ENCODE measurements at places on chromosomes 2 and 18. TPM values are rescaled to one million over a fixed set of nuclear protein-coding genes. Genes with fewer than 3 reads are reported as not detected.

DNA sequence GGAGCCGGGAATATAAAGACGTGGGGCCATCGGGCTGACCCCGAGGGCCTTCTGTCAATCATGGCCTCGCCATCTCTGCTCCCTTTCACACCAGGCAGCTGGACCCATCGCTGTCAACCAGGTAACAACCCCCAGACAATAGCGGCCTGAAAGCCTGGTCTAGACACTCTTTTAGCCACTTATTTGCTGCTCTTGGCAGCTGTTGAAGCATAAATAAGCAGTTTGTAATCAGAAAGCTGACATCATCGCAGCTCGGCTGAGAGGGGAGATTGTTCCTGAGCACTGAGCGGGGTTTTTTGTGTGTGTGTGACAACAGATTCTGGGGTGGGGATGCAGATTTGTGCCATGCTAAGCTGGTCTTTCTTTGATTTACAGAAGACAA, 423.6 kb upstream of the POU3F3 start:
- DNase-seq: no peak

DNA sequence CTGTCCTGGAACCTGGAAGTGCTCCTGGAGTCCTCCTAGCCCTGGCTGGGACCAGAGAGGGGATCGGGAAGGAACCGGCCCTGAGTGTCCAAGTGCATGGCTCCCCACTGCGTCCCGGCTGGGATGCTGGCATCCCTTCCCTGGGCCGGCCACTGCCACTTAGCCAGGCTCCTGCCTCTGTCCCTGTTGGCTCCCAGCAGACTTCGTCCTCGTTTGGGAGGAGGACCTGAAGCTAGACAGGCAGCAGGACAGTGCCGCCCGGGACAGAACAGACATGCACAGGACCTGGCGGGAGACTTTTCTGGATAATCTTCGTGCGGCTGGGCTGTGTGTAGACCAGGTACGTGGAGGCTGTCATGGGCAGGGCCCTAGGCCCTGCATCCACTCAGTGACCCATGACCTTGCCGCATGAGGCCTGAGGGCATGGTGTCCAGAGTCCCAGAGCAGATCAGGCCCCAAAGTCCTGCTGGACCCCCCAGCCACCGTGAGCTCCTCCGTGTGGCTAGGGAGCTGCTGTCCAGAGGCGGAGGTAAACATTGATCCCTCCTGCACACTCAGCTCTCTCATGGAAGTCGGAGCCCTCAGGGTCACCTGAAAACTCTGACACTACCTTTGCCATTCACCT, 7.1 kb downstream of the ANO7 start:
- DNase-seq: no peak

DNA sequence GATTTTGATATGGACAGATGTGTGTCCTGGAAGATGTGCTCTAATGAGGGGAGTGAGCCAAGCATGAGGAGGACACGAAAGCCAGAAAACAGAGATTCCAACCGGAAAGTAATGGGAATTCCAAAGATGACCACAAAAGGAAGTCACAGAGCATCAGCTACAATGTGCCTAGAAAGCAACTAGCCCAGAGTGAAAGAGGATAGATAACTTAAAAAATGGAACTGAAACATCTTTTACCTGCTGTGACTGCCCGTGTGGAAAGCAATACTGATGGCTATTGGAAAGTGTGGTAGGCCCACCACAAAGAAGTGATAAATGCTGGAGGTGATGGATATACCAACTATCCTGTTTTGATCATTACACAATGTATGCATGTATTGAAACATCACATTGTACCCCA, 21.6 kb downstream of the DNMT3A start:
- DNase-seq: no peak

GRCh38 chr18:51537487-51537886, 340.0 kb upstream of the MEX3C start:
- peak; percentile 22 for DNase-seq

- no peak for DNase-seq
Observed at GRCh38 chr2:197672371-197672893, 3.0 kb downstream of the RFTN2 start.

DNA sequence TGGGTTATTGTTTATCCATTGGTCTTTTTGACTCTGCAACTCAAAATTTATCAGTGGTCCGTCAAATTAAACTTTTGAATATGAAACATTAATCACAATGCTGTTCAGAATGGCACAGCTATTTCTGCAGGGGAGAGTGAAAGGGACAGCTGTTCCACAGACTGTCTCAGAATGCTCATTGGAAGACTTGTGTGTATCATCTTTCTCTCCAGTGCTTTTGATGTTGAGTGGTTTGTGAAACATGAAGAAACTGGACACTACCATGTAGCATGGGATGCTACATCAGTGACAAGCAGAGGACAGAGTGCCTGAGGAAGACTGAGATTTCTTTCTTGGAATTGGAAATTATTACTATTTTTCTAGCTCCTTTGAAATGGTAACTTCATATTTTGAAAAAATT, 115.7 kb downstream of the PLCL1 start:
- DNase-seq: no peak

DNA sequence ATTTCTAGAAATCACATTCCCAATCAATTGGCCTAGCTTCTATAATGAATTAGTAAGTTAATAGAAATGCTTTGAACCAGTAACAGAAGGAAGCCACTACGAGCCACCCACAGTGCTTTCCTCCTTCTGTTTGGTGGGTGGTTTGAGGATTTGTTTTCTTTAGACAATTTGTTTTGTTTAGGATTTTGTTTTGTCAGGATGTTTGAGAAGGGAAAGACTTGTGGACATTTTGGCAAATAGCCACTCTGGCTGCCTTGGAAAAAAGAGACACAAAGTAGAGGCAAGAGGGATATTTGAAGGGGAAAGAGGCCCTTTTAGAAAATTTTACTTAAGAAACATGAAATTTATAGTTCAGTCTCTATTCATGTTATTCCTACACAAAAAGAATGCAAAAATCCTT, 47.7 kb downstream of the TANK start:
- DNase-seq: no peak

DNA sequence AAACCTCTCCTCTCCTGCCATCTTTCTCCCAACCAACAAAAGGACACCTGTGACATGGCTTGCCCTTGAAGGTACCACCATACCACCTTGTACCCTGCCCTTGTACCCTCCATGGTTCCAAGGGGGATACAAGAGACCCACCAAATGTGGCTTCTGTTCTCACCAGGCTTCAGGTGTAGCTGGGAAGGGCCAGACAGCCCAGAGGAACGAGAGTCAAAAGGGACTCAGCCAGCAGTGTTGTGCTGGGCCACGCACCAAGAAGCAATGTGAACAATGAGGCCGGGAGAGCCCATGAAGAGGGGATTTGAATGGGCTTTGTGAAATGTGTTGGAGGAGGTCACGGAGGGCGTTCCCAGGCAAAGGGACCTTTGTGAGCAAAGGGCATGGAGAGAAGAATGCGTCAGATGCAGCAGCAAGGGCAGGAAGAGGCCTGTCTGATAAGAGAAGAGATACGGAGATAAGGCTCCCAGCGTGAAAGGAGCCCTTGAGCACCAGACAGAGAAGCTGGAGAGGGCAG, 48.6 kb downstream of the PLB1 start:
- DNase-seq: peak; percentile 38

DNA sequence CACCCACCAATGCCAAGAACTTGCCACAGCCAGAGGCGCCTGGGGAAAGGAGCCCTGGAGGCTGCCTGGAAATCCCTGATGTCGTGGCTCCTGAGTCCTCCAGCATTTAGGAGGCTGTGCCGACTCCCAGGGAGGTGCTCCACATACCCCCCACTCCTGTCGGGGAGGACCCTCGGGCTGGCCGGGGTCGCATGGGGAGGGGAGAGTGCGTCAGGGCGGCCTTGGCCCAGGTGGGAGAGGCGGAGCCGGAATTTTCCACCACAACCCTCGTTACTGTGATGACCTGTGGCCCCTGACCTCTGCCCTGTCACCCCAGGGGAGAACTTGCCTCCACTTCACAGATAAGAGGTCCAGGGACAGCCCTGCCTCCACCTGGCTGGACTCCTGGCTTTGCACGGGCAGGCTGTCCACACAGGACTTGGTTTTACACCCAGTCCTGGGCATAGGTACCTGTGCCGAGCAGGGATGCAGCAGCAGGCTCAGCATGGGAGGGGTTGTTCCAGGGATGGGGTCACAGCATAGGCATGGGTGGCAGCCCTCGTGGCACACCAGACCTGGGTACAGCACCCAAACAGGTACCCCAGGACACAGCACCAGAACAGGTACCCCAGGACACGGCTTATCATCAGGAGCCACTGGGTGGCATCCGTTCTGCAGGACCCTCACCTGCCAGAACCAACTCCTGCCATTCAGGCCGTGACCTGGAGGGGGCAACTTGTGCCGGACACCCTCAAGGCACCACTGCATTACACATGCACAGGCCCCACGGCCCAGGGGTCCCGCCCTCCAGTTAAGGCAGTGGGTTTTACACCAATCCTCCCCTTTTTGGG, 12.3 kb upstream of the AGXT start:
- DNase-seq: no peak

- DNase-seq: no peak
Observed at GRCh38 chr2:15942711-15943345, 2.5 kb downstream of the MYCN start.

GRCh38 chr18:7609617-7610016, 42.5 kb downstream of the PTPRM start:
- no peak for DNase-seq

GRCh38 chr2:106827158-106827557, 58.8 kb downstream of the ST6GAL2 start:
- no peak for DNase-seq

The NT5DC4 gene
- not detected for total RNA-seq

The LINC00305 gene
- total RNA-seq: not detected

The ARHGEF33 gene
- total RNA-seq: 0.34 TPM

The NEDD4L gene
- 3.4 TPM for total RNA-seq

The FBLN7 gene
- 38.9 TPM for total RNA-seq

The GLI2 gene
- total RNA-seq: not detected

All from activated CD4-positive, alpha-beta memory T cell treated with anti-CD3 and anti-CD28 coated beads for 36 hours (primary cell).